ENCODE measurements at places on chromosomes 7 and 10.

DNA sequence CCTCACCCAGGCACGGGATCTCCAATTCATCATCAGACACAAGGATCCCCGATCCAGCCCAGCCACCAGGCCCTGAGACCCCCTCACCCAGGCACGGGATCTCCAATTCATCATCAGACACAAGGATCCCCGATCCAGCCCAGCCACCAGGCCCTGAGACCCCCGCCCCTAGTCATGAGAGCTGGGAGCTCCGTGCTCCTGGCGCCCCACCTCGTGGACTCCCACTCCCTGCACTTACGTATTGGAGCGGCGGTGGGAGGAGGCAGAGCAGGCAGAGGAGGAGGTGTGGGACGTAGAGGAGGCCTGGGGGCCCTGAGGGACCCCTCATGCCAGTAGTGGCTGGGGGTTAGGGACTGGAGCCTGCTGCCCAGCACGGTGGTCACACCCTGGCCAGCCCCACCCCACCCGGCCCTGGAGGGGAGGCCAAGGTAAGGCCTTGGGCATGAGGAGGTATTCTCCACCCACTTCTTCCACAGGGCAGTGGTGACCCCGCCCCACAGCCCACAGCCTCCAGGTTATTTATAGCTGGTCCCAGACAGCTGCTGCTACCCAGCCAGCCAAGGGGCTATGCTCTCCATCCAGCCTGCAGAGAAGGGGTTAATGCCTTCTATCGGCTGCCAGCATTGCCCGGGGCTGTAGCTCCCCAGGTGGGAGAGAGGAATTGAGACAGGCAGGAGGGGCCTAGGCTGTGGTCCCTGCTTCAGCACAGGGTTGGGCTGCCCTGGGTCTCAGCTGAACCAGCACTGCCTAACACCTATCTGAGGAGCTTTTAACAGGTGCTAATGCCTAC, 17.6 kb upstream of the CRHR2 start:
- no peak for DNase-seq

- DNase-seq, result no peak
Observed at GRCh38 chr7:157795199-157795598, 458.4 kb downstream of the DNAJB6 start.

- no peak for DNase-seq
Observed at GRCh38 chr7:50849991-50850390, 67.3 kb upstream of the GRB10 start.

- no peak for DNase-seq
Observed at GRCh38 chr7:77799078-77799964, 748 bp downstream of the PHTF2 start.

GRCh38 chr10:113291413-113291812, 261.4 kb upstream of the HABP2 start:
- DNase-seq, result no peak

GRCh38 chr10:614139-614711, 75.2 kb downstream of the DIP2C start:
- no peak for DNase-seq

GRCh38 chr10:89534826-89535166, 598 bp downstream of the SLC16A12 start:
- no peak for DNase-seq

DNA sequence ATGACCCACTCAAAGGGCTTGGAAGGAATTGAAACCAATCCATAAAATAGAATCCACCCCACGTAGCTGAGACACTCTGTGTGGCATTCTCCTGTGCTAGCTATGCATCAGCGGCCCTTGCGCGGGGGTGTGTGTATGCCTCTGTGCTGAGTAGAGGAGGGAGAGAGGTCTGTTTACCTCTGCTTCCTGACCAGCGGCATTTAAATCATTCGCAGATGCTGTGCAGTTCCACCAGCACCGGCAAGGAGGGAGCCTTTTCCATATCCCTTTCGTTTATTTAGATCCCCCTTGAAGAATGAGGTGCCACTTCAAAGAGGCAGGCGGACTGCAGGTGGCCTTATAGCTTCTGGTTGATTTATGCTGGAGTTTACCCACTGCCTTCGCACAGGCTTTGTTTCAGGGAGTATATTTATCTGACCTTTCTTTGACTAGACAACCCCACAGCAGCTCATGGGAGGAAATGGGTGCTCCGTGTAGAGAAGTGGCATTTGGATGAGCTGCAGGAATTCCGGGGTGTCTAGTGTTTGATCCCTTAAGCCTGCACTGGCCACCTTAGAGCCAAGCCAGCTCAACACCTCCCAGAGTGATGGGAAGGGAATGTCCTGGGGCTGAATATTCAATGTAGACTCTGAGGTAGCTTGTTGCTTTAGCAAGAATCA, 11.4 kb downstream of the C10orf53 start:
- no peak for DNase-seq

GRCh38 chr10:58952162-58952601, 224.3 kb upstream of the PHYHIPL start:
- DNase-seq, result no peak

- no peak for DNase-seq
Observed at GRCh38 chr10:96664563-96664962, 55.8 kb downstream of the PIK3AP1 start.

GRCh38 chr10:4867520-4868356, 41.7 kb downstream of the AKR1E2 start:
- no peak for DNase-seq

- peak; percentile 19 for DNase-seq
Observed at GRCh38 chr7:90988996-90989765, 275.1 kb upstream of the FZD1 start.

- DNase-seq, result no peak
Observed at GRCh38 chr7:83832009-83832408, 183.1 kb upstream of the SEMA3E start.

DNA sequence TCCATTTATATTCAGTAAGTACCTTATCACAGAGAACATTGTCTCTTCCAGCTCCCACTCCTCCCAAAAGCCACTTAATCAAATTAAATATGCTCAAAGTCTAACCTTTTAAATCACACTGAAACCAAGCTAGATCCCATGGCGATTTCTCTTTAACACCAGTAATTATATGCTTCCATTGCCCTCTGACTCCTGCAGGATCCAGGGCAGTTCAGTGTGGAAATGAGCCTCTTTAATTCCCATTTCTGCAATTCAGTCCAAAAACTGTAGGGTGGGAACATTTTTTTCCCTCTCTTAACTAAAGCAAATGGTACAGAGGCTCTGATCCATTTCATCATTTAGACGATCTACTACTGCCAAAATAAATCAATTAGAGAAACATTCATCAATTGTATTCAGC, 872.3 kb upstream of the PHF14 start:
- DNase-seq, result no peak

DNA sequence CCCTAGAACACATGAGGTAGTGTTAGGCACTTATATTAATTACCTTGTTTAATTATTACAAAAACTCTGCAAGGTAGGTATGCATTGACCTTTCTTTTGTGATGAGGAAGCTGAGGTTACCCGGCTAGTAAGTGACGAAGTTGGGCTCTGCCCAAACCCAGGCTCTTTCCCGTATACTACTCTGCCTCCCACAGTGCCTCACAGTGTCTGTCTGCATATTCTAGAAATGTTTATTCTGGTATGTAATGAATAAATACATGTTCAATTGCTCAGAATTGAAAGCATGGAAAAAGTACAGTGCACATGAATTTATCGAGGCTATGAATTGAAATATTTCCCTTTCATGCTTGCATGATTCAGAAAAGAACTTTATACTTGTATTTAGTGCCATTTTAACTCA, 304.9 kb downstream of the PHTF2 start:
- no peak for DNase-seq

GRCh38 chr7:424961-425793, 94.5 kb downstream of the PDGFA start:
- no peak for DNase-seq

DNA sequence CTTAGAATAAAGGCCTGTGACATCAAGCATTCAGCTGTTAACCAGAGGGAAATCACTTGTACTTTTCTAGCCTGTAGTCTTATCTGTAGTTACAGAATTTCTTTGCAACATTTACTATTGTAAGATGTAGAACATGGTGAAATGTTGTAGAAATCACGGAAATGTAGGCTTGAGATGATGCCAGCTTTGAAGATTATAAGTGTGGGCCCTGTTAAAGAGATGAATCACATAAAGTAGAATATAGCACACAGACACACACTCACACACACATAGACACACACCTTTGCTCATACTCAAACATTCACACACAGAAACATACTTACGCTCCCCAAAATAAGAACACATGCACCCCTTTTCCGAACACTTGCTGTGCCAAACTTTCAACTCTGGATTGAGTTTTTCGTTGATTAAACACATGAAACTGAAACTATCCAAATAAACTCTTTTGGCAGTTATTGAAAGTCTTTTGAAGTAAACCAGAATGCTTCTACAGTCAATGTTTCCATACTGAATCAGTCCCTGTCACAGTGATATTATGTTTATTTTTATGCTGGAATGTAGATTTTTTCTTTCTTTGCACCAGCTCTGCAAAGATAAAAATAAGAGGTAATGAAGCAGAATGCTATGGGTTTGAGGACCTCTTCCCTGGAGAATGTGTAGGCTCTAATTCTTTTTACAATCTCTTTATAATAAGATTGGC, 230.3 kb upstream of the MEOX2 start:
- no peak for DNase-seq

GRCh38 chr7:28483112-28483511, 70.8 kb downstream of the CREB5 start:
- DNase-seq, result no peak

GRCh38 chr7:132075515-132075914, 500.8 kb downstream of the PLXNA4 start:
- no peak for DNase-seq

DNA sequence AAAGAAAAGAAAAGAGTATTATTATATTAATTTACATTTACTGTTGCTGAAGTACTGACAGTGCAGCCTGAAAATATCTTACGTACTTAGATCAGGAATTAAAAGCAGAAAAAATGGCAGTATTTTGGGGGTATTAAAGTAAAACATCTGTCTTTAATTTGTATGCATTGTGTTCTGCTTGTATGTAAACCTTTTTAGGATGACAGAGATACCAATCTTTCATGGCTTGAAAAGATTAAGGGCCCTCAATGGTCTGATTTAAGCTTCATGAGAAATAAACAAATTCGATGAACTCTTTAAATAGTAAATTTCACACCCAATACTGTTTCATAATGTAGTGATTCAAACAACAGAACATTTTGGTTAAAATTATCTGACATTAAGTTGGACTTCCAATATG, 116.3 kb downstream of the MLLT10 start:
- no peak for DNase-seq

DNA sequence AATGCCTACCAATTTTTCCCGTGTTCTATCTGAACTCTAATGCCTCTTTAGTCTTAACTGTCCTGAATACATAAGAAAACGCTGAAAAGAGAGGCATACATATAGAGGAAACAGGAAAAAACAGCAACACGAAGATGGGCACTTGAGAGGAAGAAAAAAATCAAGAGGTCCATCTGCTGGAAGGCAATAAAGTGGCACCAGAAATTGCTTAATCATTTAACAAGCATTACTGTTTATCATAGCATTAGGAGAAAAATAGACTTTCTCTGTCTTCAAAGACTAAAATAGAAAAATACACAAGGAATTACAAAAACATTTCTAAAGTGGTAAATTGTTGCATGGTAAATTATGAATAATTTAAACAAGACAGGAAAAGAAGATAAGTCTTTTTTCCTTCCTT, 35.0 kb downstream of the NSUN6 start:
- no peak for DNase-seq

GRCh38 chr10:107727767-107728317, 563.3 kb upstream of the SORCS1 start:
- DNase-seq, result peak; percentile 9

Data from NCI-H2081 (cell line).